ENCODE measurements at places on chromosomes 16 and 17.

- DNase-seq, result no peak
Measured at GRCh38 chr16:69794486-69794885, 32.4 kb downstream of the WWP2 start.

GRCh38 chr16:1199347-1200013 lies 25.6 kb downstream of the TPSG1 start:
- DNase-seq, result no peak

- DNase-seq, result no peak
Measured at GRCh38 chr16:54116124-54116655, 170.4 kb downstream of the IRX3 start.

DNA sequence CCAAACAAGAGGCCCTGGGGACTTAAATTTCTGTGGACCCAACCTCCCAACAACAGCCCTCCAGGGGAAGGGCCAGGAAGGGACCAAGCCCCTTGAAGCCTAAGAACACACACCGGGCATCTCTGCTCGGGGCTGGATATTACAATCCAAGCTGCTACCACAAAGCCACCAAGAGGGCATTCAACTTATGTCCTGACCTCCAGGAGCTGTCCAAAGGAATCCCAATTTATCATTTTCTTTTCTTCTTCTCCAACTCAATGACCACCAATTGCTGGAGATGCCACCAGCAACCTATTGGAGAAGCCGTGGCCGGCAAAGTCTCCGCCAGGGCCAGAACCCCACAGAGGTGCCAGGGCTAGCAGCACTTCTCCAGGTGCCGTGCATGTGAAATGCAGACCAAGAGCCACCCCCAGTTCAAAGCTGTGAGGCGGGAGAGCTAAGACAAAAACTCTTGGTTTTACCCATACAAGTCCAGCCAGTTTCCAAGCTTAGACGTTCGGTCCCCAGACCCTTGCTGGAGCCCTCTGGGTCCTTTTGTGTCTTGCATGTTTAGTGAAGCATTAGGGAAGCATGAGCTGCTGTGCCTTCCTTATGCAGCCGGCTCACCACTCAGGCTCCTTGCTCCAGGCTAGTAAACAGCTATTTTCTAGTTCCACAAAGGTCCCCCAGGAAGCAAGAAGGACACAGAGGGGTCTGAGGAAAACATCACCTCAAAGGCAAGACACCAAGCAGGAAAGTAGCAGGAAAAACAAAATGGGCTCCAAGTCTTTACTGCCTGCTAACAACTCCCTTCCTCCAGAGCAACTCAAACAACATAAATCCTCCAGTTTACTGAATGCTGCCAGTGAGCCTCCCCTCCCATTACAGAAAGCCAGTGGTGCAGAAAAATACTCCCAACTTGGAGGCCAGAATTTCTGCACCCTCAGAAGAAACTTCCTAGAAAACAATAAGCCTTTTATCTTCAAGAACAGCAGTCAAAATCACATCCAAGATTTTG lies 3.2 kb downstream of the PITPNA start:
- DNase-seq, result no peak

DNA sequence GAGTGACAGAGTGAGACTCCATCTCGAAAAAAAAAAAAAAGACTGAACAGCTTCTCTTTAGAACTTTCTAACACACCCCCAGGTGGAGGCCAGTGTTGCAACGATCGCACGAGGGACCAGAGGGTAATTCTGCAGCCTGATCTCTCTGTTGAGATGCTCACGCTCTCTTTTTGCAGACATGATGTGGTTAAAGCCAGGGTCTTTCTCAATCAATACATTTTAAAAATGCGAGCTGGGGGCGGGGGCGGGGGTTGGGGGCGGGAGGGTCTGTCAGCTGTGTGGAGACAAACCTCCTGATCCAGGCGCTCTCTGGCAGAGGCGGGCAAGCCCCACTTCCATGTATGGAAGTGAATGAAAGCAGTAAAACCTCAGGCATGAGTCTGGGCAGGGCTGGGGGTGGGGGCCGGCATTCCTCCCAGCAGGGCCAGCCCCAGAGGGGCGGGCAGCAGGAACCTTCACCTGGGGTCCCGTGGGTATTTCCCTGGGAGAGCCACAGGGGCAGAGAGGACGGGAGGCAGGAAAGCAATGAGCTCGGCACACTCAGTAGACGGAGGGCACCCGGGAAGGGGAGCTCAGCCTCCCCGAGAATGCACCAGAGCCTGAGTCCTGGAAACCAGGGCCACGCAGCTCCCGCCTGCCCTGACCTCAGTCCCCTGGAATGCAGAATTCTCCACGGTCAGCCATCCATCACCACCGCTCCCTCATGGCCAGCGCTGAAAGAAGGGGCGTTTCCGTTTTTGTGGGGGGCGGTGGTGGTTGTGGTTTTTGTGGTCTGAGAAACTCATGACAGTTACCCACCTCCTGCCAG lies 28.0 kb downstream of the NXN start:
- DNase-seq, result no peak

GRCh38 chr17:28518132-28518531 lies 12.0 kb downstream of the FOXN1 start:
- no peak for DNase-seq

GRCh38 chr17:82229698-82230608 lies 1.1 kb downstream of the SLC16A3 start:
- DNase-seq, result peak; percentile 81

DNA sequence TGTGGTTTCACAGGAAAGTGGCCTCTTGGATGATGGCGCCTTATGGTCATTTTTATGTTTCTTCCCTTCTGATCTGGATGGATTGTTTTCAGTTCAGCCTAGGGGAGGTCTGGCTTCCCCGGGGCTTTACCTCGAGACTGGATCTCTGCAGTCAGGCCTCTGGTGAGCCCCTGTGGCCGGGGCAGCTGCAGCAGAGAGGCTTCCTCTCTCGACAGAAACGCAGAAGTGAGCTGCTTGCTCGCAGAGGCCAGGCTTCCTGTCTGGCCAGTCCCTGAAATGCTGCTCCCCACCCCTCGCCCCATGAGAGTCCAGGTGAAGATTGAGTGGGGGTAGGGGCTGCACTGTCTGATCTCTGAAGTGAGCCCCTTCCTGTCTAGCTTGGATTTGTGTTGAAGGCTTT lies 44.0 kb downstream of the PLCG2 start:
- peak; percentile 84 for DNase-seq

GRCh38 chr17:66526827-66527226 lies 224.4 kb downstream of the PRKCA start:
- DNase-seq, result no peak
